RCC 7860 (cell line): ENCODE measurements at places on chromosomes 7 and 10.

DNA sequence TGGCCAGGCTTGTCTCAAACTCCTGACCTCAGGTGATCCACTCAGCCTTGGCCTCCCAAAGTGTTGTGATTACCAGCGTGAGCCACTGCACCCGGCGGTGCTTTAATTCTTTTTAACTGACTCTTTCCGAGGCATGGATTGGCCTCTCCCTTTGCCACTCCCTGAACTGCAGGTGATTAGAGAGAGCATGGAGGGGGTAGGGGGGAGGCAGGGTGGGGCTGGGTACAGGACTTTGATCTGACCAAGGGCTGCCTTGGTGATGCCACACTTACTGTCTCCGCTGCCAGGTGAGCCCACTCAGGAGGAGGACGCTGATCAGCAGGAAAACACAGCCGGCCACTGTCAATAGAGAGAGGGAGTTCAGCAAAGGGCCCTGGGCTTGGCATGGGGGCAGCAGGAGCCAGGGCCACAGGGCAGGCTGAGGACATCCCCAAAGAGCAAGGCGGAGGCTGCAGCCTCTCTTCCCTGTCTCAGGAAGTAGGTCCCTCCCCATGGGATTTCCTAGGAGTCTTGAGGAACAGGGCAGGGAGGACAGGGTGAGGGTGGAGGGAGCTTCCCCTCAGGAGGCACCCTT, 40.5 kb upstream of the IL15RA start:
- DNase-seq, result no peak

DNA sequence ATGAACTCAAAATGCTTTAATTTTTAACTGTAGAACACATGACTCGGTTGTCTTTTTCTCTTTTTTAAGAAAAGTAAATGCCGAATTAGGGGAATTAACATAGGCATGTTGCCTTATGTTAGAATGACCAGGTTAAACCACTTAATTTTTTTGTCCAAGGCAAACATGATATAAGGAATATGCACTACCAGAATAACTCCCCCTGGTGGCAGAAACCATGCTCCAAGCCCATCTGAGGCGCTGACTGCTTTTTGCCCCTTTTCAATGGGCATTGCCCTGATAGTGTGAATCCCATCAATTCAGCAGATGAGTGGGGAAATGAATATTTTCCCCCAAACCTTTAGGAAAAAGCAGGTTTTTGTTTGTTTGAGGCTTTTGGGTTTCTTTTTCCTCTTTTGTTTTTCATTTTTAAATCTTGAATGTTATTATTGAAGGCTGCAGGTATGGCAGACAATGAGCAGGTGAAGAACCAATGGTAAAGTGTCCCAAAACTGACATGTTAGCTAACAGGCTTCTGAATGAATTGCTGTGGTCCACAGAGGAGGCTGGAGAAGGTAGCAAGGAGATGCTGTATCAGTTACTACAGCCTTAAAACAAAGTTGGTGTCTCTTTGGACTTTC, 284.3 kb downstream of the SORCS3 start:
- peak; percentile 28 for DNase-seq

- DNase-seq, result no peak
Measured at GRCh38 chr7:133977409-133978274, 149.5 kb upstream of the LRGUK start.

- DNase-seq, result no peak
Measured at GRCh38 chr7:106021151-106022067, 58.3 kb downstream of the CDHR3 start.

- peak; percentile 28 for DNase-seq
Measured at GRCh38 chr7:47778153-47778661, 170.1 kb downstream of the PKD1L1 start.

- DNase-seq, result peak; percentile 39
Measured at GRCh38 chr10:60661637-60662036, 116.6 kb upstream of the CDK1 start.

DNA sequence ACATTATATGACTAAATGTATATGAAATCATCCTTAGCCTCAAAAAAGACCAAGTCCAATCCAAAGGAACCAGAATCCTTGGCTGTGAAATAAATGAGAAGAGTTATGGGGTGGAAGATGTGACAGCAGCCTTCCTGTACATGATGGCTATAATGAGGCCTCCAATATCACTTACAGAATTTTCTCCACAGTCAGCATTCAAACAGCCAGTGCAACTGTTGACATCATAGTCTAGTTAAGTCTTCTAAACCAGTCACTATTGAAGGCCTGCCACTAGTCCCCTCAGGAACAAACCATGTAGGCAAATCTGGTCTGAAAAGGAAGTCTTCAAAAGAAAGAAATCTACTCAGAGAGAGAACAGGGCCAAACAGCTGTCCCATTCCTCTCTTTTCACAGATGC, 219.5 kb upstream of the CCDC6 start:
- no peak for DNase-seq

DNA sequence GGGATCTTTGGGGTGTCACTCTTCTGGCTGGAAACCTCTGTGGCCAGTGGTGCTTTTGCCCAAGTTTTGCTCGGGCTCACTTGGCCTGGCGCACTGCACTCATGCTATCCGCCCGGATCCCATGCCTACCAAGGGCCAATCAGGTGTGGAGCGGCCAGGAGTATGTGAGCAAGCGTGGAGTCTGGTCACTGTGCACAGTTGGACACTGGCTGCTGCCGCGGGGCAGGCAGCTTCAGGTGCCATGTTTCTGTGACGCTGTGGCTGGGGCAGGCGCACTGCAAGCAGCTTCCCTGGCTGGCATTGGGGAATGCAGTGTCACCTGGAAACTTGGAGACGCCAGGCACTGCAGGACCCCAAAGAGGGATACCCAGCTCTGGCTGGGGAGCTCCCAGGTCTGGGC, 45.3 kb downstream of the NEUROG3 start:
- DNase-seq, result no peak

DNA sequence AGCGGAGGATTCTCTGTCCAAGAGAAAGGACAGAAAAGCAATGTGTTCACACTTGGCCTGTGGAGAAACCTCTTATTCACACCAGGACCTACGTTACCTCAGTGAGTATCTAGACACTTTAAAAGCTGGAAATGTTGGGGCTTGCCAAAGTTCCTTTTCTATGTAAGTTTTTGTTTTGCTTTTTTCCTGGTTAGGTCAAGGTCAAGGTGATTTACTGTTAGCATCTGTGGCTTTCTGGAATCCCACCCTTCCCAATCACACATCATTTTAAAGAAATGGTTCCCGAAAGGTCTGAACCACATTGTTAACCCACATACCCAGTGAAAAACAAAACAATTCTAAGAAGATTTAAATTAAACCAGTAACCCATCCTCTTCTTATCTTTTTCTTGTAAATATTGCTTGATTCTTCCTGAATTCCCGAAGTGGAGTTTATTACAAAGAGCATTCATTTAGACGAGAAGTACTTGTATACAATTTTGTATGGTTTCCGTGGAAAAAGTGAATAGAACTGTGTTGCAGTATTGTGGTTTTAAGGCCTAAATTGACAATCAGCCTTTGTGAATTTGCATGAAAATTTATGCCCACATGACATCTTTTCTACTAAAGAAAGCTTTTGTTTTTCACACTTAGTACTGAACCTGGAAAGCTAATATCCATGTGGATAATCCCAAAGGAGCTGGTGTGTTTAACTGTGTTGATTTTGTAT, 827.0 kb upstream of the IGFBP3 start:
- DNase-seq, result no peak

GRCh38 chr10:82811621-82812020, 936.6 kb downstream of the NRG3 start:
- DNase-seq, result no peak

DNA sequence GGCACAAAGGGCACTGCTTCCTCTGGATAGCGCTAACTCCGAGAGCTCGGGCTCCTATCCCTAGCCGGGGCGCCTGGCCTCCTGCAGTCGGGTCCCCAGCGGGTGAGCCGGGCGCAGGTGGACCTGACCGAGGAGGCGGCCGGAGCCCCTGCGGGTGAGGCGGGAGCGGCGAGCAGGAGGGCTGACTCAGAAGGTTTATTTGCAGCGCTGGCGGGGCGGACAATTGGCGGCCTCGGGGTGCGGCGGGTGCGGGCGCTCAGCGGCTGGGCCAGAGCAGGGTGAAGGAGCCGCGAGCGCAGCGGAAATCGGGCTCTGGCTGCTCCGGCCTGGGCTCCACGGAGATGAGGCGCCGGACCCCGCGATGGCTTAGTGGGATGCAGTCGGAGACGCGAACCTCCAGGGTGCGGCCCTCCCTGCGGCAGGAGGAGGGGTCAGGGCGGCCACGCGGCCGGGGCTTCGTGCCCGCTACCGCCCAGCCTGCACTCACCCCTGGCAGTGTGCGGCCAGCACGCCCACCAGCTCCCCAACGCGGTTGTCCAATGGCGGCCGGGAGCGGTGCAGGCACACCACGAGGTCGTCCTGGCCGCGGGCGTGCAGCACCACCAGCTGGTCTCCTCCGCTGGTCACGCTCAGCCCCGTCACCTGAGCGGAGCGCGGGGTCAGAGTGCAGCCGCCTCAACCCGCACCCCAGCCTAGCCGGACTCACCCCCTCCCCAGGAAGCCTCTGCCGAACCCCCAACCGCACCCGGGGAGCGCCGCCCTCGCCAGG, 16.1 kb downstream of the MYO1G start:
- no peak for DNase-seq

DNA sequence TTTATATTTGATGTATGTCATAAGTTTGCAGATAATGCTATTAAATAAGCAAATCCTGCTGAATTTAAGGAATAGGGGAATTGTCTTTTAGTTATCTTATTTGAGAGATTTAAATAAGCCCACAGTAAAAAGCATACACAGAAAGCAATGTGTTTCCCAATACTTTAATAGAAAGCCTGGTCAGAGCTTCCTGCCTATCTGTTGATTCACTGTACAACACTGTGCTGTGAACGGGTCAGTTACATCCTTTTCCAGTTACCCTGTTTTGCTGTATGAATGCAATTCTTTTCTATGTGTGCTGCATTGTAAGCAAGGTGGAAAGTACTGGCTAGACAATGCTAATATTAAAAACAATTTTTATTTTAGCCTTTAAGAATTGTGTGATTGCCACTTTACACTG, 81.2 kb downstream of the ANKRD7 start:
- no peak for DNase-seq

DNA sequence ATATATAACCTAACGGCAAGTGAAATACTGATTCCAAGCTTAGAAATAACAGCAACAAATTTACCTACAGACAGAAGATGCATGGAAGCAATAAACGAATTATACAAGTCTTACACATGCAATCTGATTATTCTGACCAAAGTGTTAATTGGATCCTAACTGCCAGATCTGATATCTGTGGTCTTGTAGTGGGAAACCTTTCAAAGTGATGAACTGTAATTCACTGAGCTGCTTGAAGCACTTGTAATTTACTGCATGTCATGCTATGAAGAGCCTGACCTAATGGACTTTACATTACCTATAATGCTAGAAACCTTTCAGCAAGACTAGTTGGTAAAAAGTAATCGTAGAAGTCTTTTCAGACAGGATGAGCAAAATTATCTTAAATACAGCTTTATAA, 205.6 kb downstream of the FOXP2 start:
- DNase-seq, result no peak

DNA sequence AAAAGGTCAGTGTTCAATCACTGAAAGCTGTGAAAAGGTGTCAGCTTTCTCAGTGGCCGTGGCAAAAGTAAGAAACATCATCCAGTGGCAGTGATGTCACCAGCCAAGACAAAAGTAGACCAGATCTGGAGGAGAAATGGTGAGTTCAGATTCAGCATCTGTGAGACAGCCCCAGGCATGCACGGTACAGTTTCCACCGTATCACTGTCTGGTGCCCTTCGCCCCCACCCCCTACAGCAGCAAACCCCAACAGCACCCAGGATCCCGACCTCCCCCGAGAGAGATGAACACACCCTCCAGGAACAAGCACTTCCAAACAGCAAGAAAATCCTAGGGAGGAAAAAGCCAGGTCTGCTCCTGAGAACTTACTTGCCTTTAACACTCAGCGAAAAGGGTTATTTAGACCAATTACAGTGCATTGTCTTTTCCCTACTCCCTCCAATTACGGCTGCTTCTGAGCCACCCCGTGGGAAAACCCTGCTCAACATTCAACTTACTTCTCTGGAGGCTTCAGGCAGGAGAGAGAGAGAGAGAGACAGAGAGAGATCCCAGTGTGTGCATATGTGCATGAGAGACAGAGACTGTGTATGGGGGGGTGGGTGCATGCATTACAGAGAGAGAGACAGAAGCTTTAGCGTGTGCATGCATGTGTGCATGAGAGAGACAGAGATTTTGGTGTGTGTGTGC, 189.6 kb downstream of the GRID1 start:
- DNase-seq, result no peak

DNA sequence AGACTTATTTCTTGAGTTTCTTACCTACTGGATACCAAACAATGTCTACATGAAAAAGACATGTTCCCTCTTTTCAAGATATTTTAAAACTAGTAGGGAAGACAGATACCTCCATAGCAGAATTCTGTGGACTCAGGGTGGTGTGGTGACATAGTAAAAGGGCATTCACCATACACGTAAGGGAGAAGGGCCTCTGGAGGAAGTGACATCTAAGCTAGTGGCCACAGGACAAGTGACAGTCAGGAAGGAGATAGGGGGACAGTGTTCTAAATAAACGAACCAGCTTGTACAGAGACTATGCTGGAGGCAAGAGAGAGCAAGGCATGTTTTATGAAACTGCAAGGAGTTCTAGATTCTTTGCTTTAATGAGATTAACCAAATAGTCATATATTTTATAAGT, 321.7 kb upstream of the LRGUK start:
- no peak for DNase-seq

DNA sequence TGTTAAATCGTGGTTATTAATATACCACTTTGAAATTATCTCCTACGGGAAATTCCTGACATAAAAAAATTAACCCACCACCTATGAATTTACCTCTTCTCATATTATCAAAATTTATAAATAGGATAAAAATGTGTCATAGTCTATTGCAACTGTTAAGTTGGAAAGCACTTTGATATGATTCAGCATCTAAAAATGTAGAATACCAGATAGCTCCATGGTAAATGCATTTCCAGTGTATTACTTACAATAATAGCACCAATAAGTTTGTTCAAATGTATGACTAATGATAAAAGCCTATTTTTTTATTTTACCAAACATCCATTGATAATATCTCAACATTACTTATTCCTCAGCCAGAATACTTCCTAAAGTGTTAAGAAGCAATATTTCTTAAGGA, 13.6 kb upstream of the KCND2 start:
- no peak for DNase-seq

DNA sequence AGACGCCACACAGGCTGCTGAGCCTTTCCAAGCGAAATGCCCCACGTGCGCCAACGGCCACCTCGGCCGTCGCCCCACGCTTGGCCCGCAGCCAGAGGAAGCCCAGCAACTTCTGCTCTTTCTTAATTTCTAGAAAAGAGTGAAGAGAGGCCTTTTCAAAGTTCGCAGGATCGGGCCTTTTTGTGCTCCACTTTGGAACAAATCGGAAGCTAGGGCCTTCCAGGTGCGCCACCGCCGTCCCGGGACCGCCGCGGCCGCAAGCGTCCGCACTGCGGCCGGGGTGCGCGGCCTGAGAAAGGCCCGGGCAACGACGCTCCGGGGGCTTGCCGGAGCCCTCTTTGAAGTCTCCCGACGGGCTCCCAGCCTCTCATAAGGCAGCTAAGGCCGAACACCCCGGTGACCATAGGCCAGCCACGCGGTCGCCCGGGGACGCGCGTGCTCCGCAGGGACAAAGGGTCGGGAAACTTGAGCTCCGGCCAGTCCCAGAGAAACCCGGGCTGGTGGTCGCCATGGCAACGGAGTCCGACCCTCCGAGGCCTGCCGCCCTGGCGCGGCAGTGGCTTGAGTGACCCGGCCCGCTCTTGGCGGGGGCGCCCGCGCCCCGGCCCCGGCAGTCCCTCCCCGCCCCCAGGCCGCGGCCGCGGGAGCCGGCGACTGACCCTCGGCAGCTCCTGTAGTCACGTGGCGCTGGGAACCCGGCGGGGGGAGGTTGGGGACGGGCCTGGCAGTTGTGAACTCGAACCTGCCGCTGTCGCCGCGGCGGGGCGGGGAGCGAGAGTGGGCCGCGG, at the start of gene REPIN1:
REPIN1 (plus strand) TSS at position 727 of the 788 bp plus-strand sequence. CDS start 890 bp downstream, outside the sequence.
- peak; percentile 79 for DNase-seq
